ENCODE measurements at places on chromosomes 1 and 21.

DNA sequence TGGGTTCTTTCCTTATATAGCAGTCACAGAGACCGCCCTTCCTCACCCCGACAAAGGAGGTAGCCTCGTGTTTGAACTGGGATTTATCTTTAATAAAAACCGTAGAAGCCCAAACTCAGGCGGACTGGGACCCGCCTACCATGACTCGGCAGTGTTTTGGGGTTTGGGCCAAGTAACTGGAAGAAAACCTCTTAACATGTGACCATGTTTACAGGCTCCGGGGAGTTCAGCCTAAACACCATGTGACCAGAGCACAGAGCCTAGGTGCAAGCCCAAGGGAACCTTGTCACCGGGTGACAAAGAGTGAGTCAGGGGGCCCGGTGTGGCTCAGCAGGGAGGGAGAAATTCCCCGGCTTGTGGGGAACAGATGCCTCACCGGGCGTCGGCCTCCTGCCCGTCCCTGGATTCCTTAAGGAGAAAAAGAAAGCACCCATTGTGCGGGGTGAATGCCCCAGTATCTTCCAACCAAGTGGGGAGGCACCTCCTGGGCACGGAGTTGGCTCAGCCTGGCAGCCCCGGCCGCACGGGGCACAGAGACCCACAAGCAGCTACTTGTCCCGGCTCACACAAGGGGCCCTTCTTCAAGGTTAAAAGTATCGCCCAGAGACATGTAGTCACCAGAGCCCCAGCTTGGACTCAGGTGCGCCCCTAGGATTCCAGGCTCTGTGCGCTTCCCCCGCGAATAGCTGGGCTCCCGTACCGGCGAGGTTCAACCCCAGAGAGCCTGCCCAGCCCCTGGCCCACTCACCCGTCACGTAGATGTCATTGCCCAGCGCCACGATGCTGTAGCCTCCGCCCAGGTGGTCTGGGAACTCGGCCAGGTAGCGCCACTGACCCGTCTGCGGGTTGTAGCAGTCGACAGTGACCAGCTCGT, 1.4 kb downstream of the KLHL21 start:
- peak; percentile 50 for DNase-seq

DNA sequence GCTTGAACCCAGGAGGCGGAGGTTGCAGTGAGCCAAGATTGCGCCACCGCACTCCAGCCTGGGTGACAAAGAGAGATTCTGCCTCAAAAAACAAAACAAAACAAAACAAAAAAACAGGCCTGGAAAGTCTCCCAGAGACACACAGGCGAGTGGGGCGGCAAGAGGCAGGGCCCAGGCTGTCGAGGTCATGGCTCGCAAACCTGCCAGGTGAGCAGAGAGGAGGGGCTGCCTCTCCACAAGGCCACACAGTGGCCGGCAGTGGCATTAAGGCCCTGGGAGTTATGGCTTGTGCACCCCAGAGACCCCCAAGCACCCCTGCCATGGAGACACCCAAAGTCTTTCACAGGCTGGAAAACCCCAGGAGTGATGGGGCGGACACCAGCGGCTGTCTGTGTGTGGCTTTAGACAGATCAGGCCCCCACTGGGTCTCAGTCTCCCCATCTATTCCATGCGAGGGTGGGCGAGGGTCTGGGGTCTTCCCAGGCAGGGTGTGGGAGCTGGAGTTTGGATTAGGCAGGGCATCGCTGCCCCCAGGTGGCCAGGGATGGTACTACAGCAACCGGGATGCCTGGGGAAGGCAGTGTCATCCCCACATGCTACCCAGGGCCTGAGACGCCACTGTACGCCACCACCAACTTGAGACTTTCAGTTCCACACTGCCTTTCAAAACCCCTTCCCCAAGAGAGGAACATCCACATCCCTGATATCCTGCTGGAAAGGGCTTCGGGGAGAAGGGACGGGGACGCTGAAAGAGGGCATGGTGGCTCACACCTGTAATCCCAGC, 7.3 kb upstream of the CTRC start:
- peak; percentile 95 for DNase-seq

- no peak for DNase-seq
These were observed 6.5 kb downstream of the ZNF672 start for GRCh38 chr1:248844526-248844925.

DNA sequence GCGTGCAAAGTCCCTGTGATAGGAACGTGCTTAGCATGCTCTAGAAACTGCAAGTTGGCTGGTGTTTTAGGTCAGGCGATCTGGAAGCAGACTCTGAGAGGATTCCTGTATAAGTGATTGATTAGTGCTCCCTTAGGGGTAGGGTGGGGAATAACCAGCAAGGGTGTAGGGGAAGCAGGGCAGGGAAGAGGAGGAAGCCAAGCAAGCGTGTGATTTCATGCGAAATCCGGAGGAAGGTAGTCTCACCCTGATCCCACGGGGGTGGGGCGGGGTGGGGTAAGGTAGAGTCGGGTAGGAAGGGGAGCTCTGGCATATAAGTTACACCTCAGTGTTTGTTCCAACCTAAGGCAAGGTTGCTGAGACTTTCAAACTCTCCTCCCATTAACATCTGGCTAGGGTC, 24.9 kb upstream of the CTPS1 start:
- DNase-seq, result no peak

- peak; percentile 63 for DNase-seq
These were observed at the start of gene MTMR11 for GRCh38 chr1:149936170-149936991. Gene MTMR11 (minus strand): TSS chr1:149936879. CDS start chr1:149936647, 232 bp downstream.

DNA sequence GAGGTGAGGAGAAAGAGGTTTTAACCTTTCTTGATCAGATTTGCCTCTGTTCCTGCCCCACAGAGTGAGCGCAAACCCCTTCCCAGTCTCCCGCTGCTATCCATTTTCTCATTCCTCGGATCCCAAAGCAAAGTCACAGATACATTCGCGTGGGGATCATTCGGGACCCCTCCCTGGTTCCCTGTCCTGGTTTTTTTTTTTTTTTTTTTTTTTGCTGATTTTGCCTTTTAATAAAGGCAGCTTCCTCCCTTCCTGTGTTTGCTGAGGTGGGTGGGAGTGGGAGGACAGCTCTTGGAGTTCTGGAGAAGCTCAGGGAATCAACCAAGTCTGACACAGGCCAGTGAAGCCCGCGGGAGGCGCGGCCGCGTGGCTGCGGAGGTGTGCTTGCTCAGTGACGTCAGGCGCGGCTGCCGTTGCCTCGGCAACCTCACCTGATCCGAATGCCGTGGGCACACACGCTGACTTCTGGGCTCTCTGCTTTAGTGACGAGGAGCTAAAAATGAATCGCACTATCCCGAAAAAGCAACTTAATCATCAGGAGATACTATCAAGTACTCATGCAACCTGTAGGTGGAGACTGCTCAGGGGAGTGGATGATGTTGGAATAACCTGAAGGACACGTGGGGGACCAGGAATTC, 106.4 kb downstream of the TBX19 start:
- DNase-seq, result peak; percentile 87

GRCh38 chr1:211684791-211685190, 9.4 kb upstream of the NEK2 start:
- DNase-seq, result no peak

DNA sequence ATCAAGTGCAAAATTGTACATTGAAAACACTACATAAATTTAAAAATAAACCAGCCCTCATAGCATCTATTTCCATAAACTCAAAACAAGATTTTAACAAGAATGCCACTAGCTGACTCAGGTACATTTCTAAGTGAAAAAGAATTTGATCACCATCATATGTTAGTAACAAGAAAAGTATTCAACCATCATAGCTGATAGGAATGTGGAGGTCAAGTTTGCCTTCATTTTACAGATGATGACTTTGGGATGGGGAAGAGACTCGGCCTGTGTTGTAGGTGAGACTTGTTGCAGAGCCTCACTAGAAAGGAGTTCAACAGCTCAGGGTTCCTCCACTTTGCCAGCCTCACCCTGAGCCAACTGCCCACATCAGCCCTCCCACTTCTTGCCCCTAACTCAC, 318.8 kb upstream of the FAM78B start:
- DNase-seq, result no peak

- no peak for DNase-seq
These were observed 111.2 kb upstream of the KIF26B start for GRCh38 chr1:245043611-245043940.

GRCh38 chr1:112460615-112461014, 48.1 kb upstream of the WNT2B start:
- DNase-seq, result no peak

- DNase-seq, result no peak
These were observed 186.8 kb downstream of the CDC7 start for GRCh38 chr1:91687452-91687851.

- no peak for DNase-seq
These were observed 245.6 kb upstream of the HOOK1 start for GRCh38 chr1:59569198-59569597.

DNA sequence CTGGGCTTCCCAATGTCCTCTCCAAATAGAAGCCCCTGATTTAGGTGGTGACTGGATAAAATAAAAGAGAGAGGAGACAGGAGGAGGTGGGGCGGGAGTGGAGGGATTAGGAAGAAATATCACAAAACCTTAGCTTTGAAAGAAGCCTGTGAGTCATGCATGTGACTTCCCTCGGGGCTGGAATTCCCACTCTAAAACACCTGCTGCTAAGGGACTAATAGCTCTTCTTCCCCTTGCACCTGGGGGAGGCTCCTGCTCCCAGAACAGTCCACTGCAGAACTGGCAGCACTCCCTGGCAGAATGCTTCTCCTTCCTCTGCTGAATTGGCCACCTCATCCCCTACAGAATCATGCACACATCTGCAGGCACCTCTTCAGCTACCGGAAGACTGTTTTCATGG, 207.2 kb downstream of the ATG4C start:
- DNase-seq, result no peak

DNA sequence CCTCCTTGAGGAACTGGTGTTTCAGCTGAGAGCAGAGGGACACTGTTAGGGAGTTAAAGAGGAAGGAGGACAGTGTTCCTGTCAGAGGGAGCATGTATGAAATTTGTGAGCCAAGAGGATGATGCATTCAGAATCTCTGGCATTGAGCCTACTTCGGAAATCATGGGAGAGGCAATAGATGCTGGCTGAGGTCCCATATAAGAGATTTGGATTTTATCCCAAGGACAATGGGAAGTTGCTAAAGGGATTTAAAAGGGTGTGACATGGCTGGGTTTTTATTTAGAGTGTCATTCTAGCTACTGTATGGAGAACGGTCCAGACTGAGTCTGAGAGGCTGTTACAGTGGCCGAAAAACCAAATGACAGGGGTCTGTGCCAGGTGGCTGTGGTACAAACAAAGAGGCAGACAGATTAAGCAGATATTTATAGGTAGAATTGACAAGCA, 403.2 kb upstream of the B3GALT2 start:
- no peak for DNase-seq
